ENCODE measurements at places on chromosomes 5 and 9.

- DNase-seq, result no peak
Measured at GRCh38 chr5:115237066-115237465, 25.6 kb downstream of the PGGT1B start.

- DNase-seq, result peak; percentile 77
Measured at GRCh38 chr9:38687389-38687842, 32.5 kb downstream of the FAM240B start.

GRCh38 chr9:33851301-33851700 lies 34.3 kb downstream of the UBE2R2 start:
- no peak for DNase-seq

DNA sequence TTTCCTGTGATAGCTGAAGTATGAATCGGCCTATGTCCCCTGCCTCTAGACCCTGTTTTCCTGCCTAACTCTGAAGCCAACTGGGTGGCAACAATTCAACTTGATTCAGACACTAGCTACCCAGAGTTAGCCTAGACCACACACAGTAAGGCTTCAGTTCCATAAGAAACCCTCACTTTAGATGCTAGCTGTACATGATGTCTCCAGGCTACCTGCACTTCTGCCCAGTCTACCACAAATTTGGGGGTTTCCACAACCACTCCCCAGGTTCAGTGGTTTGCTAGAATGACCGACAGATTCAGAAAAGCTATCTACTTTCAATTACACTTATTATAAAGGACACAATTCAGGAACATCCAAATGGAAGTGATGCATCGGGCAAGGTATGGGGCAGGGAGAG lies 119.4 kb upstream of the VLDLR start:
- no peak for DNase-seq

DNA sequence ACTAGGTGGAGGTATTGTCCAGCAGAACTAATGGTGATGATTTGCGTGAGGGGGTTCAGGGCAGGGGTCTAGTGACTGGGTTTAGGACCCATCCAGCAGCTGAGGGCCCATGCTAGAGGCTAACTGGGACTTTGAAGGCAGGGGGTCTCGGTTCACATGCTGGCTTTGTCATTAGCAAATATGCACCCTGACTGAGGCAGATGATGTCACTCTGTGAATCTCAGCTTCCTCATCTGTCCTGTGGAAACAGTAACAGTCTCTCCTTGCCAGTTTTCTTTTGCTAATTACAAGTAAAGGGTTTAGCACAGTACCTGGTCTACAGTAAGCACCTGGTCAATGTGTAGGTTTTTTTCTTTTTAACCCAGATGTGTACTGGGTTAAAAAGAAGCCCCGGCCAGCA lies 5.2 kb downstream of the SH2D3C start:
- DNase-seq, result no peak

Measured in small intestine (tissue), 16 donors.